Hair follicular keratinocyte (primary cell): ENCODE measurements at places on chromosomes 5 and 9. TPM values are rescaled to one million over a fixed set of nuclear protein-coding genes. Genes with fewer than 3 reads are reported as not detected.

Gene SPRY4
- 19.8 and 38.7 TPM in 2 replicates for total RNA-seq

Gene FOXI1
- not detected in 2 replicates for total RNA-seq

Gene SH3GL2
- not detected in 2 replicates for total RNA-seq

Gene CRHBP
- not detected in 2 replicates for total RNA-seq

Gene FAM53C
- total RNA-seq: 20.1 and 23.5 TPM in 2 replicates

Gene RLN2
- total RNA-seq: 0.15 TPM in 1 of 2 replicates, not detected in the other

Gene CDKN2B
- total RNA-seq: 8.3 and 18.0 TPM in 2 replicates

Gene CDKN2B-AS1
- 0.23 and 1.3 TPM in 2 replicates for total RNA-seq

Gene UGT3A1
- not detected in 2 replicates for total RNA-seq

Gene DDX46
- total RNA-seq: 14.1 and 26.0 TPM in 2 replicates

Gene ADRA1B
- 0.78 and 1.1 TPM in 2 replicates for total RNA-seq

Gene PAEP
- not detected in 2 replicates for total RNA-seq

Gene BARHL1
- total RNA-seq: not detected in 2 replicates

Gene PFN3
- not detected in 2 replicates for total RNA-seq

Gene PDGFRB
- total RNA-seq: 0.23 and 3.3 TPM in 2 replicates

Gene SMIM33
- total RNA-seq: not detected in 2 replicates

Gene DAB2
- total RNA-seq: 7.4 and 11.9 TPM in 2 replicates

Gene SPINK6
- 10.3 and 28.1 TPM in 2 replicates for total RNA-seq

Gene PCDHGA3
- 0.04 and 0.08 TPM in 2 replicates for total RNA-seq

Gene SMIM27
- 2.8 and 9.4 TPM in 2 replicates for total RNA-seq

Gene FPGS
- 74.0 and 76.5 TPM in 2 replicates for total RNA-seq

Gene CFAP77
- total RNA-seq: not detected in 2 replicates

Gene GOLGA2
- 59.2 and 71.3 TPM in 2 replicates for total RNA-seq

Gene ELOVL7
- 8.1 and 13.5 TPM in 2 replicates for total RNA-seq

Gene SUSD3
- total RNA-seq: 2.1 and 3.1 TPM in 2 replicates

Gene SPATA6L
- total RNA-seq: 0.15 and 1.6 TPM in 2 replicates

Gene LECT2
- not detected in 2 replicates for total RNA-seq

Gene FGD3
- 0.04 and 0.16 TPM in 2 replicates for total RNA-seq

Gene TIMD4
- total RNA-seq: not detected in 2 replicates

Gene C5orf58
- not detected in 2 replicates for total RNA-seq

Gene GABRA6
- total RNA-seq: not detected in 2 replicates

Gene ENHO
- not detected in 2 replicates for total RNA-seq

Gene NR2F1-AS1
- 0.11 TPM in 1 of 2 replicates, not detected in the other for total RNA-seq

Gene SLC36A2
- not detected in 2 replicates for total RNA-seq

Gene PTPRD
- 1.6 TPM in 2 replicates for total RNA-seq

Gene SGCD
- not detected in 2 replicates for total RNA-seq

Gene ZFP2
- 0.23 TPM in 1 of 2 replicates, not detected in the other for total RNA-seq

Gene CCNG1
- total RNA-seq: 104 and 111 TPM in 2 replicates

Gene PCDHGC5
- 1.2 and 5.0 TPM in 2 replicates for total RNA-seq

Gene CDH18
- total RNA-seq: not detected in 2 replicates

Gene OBP2B
- not detected in 2 replicates for total RNA-seq

Gene NSG2
- not detected in 2 replicates for total RNA-seq

Gene ZCCHC10
- total RNA-seq: 18.4 and 36.2 TPM in 2 replicates

Gene IRX1
- total RNA-seq: 40.1 and 41.2 TPM in 2 replicates

Gene TAS2R1
- total RNA-seq: not detected in 2 replicates

Gene SLC45A2
- total RNA-seq: not detected in 2 replicates

Gene PCDHB10
- under 0.01 and 0.04 TPM in 2 replicates for total RNA-seq

Gene RASEF
- total RNA-seq: 0.19 and 0.55 TPM in 2 replicates

Gene SLC6A19
- not detected in 2 replicates for total RNA-seq

Gene CORO2A
- 21.3 and 22.3 TPM in 2 replicates for total RNA-seq

Gene TMEM245
- 23.3 and 24.2 TPM in 2 replicates for total RNA-seq

Gene SV2C
- 0.08 TPM in 1 of 2 replicates, not detected in the other for total RNA-seq

Gene RBM18
- total RNA-seq: 7.9 and 8.9 TPM in 2 replicates

Gene RNF44
- 8.2 and 11.6 TPM in 2 replicates for total RNA-seq

Gene ASB6
- total RNA-seq: 25.4 and 28.5 TPM in 2 replicates

Gene BHMT
- not detected in 2 replicates for total RNA-seq

Gene SLC34A3
- total RNA-seq: not detected in 2 replicates
